ENCODE measurements at places on chromosomes 7 and 10. TPM values are rescaled to one million over a fixed set of nuclear protein-coding genes. Genes with fewer than 3 reads are reported as not detected.

DNA sequence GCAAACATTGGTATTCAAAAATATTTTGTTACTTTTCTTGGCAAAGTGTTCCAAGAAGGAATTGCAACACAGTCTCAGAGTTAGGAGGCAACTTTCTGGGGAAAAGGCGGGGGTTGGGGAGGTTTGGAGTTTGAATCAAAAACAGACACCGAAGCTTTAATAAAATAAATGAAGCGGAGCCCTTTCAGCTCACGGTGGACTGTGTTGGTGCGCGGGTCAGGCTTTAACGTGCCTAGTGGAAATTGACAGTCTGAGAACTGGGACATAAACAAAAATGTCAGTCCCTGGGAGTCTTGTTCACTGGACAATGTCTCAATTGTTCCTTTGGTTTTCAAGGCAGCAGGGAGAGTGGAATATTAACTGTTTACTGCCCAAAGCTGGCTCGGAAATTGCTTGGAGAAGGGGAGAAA, 109.3 kb downstream of the TCF7L2 start:
- no peaks in the 10 kb centered on the region for H3K36me3 ChIP-seq
- H3K27ac ChIP-seq = no peak overlapping the region
- H3K4me3 ChIP-seq = no peak overlapping the region
- no peaks in the 10 kb centered on the region for H3K27me3 ChIP-seq
- no peak for DNase-seq

- H3K4me1 ChIP-seq = no peaks in the 10 kb centered on the region
- H3K27me3 ChIP-seq = peaks cover 9% of the 10 kb centered on the region
- no peaks in the 10 kb centered on the region for H3K36me3 ChIP-seq
- no peak overlapping the region for H3K27ac ChIP-seq
- no peak for DNase-seq
- no peak overlapping the region for H3K4me3 ChIP-seq
These were observed 42.8 kb upstream of the FIGNL1 start for GRCh38 chr7:50492770-50493519.

- H3K4me1 ChIP-seq = no peaks in the 10 kb centered on the region
- H3K27me3 ChIP-seq = no peaks in the 10 kb centered on the region
- H3K36me3 ChIP-seq = no peaks in the 10 kb centered on the region
- no peak overlapping the region for H3K27ac ChIP-seq
These were observed 106.2 kb upstream of the SEMA3D start for GRCh38 chr7:85292908-85293576.

DNA sequence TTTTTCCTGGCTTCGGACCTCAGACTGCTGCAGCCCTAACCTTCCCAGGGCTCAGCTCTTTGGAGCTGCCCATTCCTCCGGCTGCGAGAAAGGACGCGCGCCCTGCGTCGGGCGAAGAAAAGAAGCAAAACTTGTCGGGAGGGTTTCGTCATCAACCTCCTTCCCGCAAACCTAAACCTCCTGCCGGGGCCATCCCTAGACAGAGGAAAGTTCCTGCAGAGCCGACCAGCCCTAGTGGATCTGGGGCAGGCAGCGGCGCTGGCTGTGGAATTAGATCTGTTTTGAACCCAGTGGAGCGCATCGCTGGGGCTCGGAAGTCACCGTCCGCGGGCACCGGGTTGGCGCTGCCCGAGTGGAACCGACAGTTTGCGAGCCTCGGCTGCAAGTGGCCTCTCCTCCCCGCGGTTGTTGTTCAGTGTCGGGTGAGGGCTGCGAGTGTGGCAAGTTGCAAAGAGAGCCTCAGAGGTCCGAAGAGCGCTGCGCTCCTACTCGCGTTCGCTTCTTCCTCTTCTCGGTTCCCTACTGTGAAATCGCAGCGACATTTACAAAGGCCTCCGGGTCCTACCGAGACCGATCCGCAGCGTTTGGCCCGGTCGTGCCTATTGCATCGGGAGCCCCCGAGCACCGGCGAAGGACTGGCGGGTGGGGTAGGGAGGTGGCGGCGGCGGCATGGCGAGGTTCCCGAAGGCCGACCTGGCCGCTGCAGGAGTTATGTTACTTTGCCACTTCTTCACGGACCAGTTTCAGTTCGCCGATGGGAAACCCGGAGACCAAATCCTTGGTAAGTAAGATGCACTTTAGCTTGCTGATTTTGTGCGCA, at the start of gene PLXDC2:
TSS of gene PLXDC2 (plus strand) at position 22 of the 820 bp plus-strand sequence.
- H3K27ac ChIP-seq = no peak within 1 kb of the TSS
- no peak for DNase-seq
- peaks cover 10% of the 10 kb centered on the region for H3K4me1 ChIP-seq

DNA sequence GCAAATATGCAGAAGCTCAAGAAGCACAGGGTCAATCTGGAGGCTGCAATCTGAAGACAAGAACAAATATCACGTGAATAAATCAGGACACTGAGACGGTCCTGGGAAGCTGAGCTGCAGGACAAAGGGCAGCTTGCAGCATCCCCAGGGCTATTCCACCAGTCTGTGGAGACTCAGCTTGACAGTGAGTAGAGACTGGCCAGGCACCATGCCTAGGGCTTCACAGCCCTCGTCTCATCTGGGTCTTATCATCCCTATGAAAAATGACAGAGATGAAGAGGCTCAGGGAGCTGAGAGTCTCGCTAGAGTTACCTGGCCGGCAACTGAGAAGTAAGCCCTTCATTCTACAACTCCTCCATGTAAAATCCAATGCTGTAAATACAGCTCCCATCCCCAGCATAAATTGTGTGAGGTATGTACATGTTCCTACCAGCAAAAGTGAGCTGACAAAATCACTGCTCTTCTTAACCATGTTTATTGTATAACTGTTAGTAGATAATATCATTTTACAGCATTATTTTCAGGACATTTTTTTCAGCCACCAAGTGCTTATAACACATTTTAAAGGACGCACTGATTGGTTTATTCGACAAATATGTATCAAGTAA, 186.6 kb upstream of the IGFBP3 start:
- no peaks in the 10 kb centered on the region for H3K4me1 ChIP-seq
- no peak overlapping the region for H3K27ac ChIP-seq
- H3K27me3 ChIP-seq = no peaks in the 10 kb centered on the region

DNA sequence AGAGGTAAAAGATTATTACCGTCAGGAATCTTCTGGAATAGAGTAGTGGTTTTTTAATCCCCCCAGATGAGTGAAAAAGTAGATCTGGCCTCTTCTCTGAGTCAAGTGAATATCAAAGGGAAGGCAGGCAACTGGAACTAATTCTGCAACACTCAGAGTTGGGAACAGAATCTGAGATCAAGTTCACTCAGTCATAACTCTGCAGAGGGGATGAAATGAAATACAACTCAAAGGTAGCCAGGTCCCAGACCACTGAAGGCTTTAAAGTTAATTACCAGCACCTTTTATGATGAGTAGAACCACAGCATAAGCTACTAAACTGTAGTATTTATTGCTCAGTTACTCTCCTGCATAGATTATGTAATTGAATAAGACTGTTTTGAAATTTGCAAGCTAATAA, 455.6 kb upstream of the AKR1E2 start:
- no peak overlapping the region for H3K4me3 ChIP-seq
- no peaks in the 10 kb centered on the region for H3K4me1 ChIP-seq
- H3K36me3 ChIP-seq = no peaks in the 10 kb centered on the region
- H3K27ac ChIP-seq = no peak overlapping the region
- no peaks in the 10 kb centered on the region for H3K27me3 ChIP-seq

GRCh38 chr7:84002348-84002747, 192.2 kb downstream of the SEMA3A start:
- DNase-seq = no peak
- H3K27me3 ChIP-seq = no peaks in the 10 kb centered on the region
- no peaks in the 10 kb centered on the region for H3K4me1 ChIP-seq
- H3K4me3 ChIP-seq = no peak overlapping the region
- no peaks in the 10 kb centered on the region for H3K36me3 ChIP-seq

- H3K4me1 ChIP-seq = peaks cover 55% of the 10 kb centered on the region
- no peak for DNase-seq
- H3K27me3 ChIP-seq = no peaks in the 10 kb centered on the region
- peak overlapping the region; percentile 99 for H3K27ac ChIP-seq
These were observed 5.6 kb downstream of the ZDHHC16 start for GRCh38 chr10:97451605-97452004.

- DNase-seq = no peak
- H3K27me3 ChIP-seq = peaks cover 3% of the 10 kb centered on the region
- no peaks in the 10 kb centered on the region for H3K4me1 ChIP-seq
- no peak overlapping the region for H3K27ac ChIP-seq
- H3K4me3 ChIP-seq = no peak overlapping the region
These were observed 132.0 kb upstream of the MDFIC start for GRCh38 chr7:114789871-114790311.

DNA sequence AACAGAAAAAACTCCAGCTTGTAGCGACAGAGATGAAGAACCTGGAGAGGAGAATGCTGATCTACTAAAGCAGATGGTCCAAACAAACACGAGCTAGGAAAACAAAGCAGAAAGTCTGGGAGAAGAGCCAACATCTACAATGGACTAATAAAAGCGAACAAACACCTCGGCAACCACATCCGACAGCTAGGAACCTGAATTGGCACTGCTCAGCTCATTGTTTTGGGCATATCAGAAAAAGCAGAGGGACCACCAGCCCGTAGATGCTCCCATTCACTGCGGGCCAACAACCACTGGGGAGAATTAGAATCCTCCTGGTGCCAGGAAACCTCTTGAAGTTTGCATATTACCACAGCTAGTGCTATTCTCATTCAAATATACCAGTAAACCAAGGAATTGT, 204.7 kb downstream of the NXPH1 start:
- H3K4me1 ChIP-seq = no peaks in the 10 kb centered on the region
- H3K36me3 ChIP-seq = no peaks in the 10 kb centered on the region
- DNase-seq = no peak
- no peak overlapping the region for H3K4me3 ChIP-seq
- H3K27ac ChIP-seq = no peak overlapping the region
- H3K27me3 ChIP-seq = no peaks in the 10 kb centered on the region

DNA sequence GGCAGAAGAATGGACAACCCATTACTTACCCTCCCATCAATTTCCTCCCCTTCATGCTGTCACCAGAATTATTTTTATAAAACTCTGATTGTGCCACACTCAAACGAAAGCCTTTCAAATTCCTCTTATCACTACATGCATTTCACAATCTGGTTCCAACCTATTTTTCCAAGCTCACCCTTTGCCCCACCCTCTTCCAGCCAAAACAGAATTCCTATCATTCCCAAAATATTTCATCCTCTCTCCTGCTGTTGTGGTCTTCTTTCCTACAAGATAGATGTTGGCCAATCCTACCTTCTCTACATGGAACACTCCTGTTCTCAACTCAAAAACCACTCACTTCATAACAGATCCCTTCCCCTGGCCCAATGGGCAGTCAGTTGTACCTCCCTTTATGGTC, 111.5 kb downstream of the ELAPOR2 start:
- no peak for DNase-seq
- no peak overlapping the region for H3K27ac ChIP-seq
- H3K4me1 ChIP-seq = no peaks in the 10 kb centered on the region
- H3K27me3 ChIP-seq = no peaks in the 10 kb centered on the region

DNA sequence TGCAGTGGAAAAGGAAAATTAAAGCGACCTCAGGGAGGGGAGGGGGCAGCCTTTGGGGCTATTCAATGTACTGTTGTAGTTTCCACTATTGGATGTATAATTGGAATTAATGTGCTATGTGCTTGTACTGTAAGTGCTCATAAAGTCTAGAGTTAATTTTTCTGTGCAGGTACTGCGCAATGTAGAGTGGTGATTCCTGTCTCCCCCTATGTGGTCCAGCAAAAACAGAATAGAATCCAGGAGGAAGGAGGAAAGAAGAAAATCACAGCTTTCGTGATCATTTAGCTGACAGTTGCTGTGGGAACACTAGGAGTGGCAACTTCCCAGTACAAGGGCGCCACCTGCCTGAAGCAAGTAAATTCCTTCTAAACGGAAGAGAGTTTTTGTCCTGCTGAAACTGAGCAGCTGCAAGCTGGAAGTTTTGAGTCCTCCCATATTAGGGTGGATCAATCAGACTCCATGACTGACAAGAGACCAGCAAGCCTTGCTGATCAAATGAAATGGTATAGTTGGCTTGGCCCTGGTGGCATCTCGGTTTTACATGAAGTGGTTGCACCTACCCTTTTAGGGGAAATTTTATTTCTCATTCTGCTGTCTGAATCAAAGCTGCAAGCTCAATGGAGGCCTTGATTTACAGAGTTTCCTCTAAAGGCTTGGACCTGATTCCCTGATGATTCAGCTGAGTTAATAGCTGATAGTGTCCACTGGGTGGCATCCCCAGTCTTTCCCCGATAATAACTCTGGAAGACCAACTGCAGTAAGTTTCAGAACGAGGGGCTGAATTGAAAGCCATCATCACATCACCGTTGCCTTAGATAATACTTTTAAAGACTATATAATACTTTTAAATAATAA, 299.8 kb downstream of the HGF start:
- no peaks in the 10 kb centered on the region for H3K4me1 ChIP-seq
- no peak overlapping the region for H3K4me3 ChIP-seq
- H3K27me3 ChIP-seq = peaks cover 2% of the 10 kb centered on the region
- peak; percentile 16 for DNase-seq
- H3K27ac ChIP-seq = no peak overlapping the region

GRCh38 chr10:35471435-35471834, 133.7 kb upstream of the GJD4 start:
- DNase-seq = no peak
- H3K27me3 ChIP-seq = no peaks in the 10 kb centered on the region
- H3K27ac ChIP-seq = no peak overlapping the region
- H3K36me3 ChIP-seq = peaks cover 5% of the 10 kb centered on the region
- no peak overlapping the region for H3K4me3 ChIP-seq

GRCh38 chr7:94433224-94433623, 38.5 kb downstream of the COL1A2 start:
- H3K4me1 ChIP-seq = no peaks in the 10 kb centered on the region
- no peaks in the 10 kb centered on the region for H3K36me3 ChIP-seq
- H3K27me3 ChIP-seq = peaks cover 14% of the 10 kb centered on the region

The NUTM2E gene
- 0.77 TPM for total RNA-seq

The EGFR gene
- not detected for total RNA-seq

The DNAJC12 gene
- not detected for total RNA-seq

The PLAC9 gene
- not detected for total RNA-seq
